ENCODE measurements at places on chromosomes 5 and 9. TPM values are rescaled to one million over a fixed set of nuclear protein-coding genes. Genes with fewer than 3 reads are reported as not detected.

- DNase-seq = peak; percentile 95
These were observed 1.9 kb downstream of the JADE2 start for GRCh38 chr5:134527156-134527960.

DNA sequence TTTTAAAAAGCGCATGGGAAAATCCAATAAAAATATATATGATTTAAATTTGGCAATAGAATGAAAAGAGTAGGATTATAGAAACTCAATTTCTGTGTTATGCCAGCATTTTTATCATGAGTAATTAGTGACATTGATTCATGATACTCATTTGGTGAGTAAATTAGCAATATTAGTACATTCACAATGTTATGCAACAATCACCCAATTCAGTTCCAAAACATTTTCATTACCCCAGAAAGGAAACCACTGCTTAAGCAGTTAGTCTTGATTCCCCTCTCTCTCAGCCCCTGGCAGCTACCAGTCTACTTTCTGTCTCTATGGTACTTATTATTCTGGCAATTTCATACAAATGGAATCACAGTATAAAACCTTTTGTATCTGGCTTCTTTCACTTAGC, 27.0 kb downstream of the OSMR start:
- no peak for DNase-seq

DNA sequence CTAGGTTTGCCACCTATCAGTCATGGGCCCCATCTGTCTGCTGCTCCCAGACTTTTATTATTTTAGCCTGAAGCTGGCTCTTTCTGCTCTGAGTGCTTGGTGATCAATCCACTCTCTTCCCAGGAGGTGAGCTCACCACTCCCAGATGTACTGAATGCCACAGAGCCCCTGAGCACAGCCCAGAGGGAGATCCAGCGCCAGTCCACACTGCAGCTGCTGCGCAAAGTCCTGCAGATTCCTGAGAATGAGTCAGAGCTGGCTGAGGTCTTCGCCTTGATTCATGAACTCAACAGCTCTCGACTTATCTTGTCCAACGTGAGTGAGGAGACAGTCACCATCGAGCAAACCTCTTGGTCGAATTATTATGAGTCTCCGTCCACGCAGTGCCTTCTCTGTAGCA, 36.0 kb downstream of the HMGXB3 start:
- peak; percentile 87 for DNase-seq

GRCh38 chr9:95615246-95615645, 98.5 kb upstream of the PTCH1 start:
- peak; percentile 51 for DNase-seq

DNA sequence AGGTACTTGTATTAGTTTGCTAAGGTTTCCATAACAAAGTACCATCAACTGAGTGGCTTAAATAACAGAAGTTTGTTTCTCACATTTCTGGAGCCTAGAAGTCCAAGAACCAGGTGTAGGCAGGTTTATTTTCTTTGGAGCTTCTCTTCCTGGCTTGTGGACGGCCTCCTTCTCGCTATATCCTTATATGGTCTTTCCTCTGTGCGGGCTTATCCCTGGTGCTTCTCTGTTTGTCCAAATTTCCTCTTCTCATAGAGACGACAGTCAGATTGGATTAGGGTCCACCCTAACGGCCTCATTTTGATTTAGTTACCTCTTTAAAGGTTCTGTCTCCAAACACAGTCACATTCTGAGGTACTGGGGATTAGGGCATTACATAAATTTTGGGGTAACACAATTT, 88.3 kb downstream of the RMI1 start:
- no peak for DNase-seq

DNA sequence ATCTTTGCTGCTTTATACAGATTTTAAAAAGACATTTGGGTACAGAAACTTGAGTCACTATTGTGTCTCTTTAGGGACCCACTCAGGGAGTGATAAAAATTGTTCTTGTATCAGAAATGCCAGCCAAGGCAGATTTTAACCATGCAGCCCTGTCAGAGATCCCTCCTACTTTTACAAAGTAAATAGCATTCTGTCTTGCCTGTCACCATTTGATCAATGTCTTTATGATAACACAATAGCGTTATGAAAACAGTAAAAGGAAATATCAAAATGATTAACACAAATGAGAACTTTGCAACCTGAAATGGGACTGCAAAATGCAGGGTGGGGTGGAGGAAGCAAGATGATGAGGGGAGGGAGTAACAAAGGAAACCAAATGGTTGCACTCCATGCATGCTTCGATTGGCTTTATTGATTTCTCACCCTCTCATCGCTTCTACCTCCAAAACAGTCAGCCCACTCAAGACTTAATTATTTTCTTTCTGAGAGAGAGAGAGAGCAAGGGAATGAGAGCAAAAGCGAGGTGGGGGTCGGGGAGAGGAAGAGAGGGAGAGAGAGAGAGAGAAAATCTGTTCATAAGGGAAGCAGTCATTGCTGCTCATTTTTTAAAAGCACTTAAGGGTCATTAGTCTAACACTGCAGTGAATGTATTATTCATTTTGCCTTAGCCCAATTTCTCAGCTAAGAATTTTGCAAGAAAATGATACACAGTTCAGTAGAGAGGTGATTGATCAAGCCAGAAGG, 576.5 kb downstream of the CSNK1G3 start:
- DNase-seq = no peak

DNA sequence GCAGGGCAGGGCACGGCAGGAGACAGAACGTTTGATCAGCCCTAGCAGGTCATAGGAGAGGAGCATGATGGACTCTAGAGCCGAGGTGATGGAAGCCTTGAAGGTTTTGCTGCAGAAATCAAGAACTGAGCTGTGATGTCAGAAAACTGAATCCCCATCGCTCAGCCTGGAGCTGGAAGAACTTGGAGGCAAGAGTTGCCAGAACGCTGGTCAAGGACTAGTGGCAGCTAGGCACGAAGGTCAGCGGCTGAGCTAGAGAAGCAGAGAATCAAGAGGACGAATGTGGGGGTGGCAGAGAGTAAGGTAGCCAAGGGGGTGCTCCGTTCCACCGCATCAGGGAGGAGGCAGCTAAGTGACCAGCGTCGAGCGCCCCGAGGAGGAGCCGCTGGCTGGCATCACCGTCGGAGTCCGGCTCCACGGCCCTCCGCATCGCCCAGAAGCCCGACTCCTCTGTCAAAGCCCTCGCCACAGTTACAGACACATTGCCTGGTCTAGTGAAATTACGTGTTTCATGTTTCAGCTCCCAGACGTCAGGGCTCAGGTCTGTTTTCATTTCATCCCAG, 1.2 kb upstream of the GALNT10 start:
- DNase-seq = peak; percentile 83

DNA sequence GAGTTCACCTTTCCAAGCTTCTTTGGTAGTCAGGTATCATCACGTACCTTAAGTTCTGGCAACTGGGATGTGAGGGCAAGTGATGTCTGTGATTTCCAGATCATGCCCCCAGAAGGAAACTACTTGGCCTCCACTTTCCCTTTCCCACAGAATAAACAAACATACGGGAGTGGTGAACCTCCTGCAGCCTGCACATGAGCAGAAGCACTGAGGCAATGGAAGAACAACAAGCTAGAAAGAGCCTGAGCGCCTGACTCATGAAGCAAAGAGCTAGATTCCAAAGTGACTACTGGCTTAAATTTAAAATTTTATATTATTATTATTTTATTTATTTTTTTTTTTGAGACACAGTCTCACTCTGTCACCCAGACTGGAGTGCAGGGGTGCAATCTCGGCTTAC, 35.0 kb downstream of the ARL15 start:
- DNase-seq = no peak

DNA sequence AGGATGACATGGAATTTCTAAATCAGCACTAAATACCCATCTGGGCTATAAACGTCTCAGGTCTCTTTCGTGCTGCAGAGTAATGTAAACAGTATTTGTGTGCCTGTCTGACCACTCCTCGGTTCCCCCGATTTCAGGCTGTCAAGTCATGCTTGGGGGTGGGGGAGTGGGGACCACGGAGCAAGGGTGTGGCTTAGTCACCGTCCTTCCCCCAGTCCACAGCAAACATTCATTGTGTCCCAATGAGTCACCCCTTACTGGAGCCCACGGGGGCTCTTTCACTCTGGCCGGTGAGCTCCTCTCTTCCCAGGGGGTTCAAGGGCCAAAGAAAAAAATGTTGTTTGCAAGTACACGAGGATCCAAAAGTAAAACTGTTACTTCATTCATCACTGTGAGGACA, 72.4 kb upstream of the ICE1 start:
- DNase-seq = no peak

DNA sequence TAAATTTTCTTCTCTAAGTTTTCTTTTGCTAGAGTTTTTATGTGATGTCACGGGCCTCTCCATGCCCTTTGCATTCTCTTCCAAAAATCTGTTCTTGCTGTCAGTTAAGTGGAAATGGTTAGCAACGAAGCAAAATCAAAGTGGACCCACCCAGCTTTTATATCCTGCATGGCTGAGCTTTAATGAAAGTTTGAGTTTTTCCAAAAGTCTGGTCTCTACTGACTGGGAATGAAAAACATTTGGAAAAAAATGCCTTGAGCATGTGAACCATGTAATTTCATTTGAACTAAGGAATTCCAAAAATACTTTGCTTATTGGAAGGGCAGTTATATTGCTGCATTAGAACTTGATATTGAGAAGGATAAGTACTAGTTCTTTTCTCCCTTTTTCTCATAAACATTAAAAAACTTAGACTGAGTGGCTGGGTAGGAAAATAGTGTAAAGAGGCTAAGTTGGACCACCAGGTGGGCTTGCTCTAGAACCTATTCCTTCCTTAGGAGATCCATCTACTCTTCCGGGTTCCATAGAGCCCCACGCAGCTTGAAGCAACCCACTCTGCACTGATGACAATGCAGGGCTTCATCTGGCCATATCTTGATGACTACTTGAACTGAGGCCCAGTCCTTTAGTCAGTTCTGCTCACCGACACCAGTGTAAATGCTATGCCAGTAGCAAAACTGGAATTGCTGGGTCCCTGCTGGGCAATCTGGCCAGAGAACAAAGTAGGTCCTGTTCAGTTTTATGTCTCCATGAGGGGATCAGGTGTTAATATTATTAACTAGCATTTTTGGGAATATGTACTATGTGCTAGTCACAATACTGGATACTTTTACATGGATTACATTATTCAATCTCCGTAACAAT, 17.4 kb upstream of the RIC1 start:
- DNase-seq = no peak

DNA sequence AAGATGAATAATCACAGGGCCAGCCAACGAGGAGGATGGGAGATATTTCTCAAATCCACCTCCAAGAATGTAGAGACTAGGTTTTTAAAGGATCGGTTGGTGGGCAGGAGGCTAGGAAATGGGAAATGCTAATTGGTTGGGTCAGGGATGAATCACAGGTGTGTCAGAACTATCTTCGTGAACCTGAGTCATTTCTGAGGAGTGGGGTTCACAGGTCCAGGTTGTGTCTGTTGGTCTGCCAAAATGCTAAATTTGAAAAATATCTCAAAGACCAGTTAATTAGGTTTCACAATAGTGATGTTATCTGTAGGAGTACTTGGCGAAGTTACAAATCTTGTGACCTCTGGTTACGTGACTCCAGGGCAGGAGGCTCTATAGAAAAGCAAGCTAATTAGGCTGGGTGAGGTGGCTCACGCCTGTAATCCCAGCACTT, 2.6 kb upstream of the PLAA start:
- DNase-seq = no peak

DNA sequence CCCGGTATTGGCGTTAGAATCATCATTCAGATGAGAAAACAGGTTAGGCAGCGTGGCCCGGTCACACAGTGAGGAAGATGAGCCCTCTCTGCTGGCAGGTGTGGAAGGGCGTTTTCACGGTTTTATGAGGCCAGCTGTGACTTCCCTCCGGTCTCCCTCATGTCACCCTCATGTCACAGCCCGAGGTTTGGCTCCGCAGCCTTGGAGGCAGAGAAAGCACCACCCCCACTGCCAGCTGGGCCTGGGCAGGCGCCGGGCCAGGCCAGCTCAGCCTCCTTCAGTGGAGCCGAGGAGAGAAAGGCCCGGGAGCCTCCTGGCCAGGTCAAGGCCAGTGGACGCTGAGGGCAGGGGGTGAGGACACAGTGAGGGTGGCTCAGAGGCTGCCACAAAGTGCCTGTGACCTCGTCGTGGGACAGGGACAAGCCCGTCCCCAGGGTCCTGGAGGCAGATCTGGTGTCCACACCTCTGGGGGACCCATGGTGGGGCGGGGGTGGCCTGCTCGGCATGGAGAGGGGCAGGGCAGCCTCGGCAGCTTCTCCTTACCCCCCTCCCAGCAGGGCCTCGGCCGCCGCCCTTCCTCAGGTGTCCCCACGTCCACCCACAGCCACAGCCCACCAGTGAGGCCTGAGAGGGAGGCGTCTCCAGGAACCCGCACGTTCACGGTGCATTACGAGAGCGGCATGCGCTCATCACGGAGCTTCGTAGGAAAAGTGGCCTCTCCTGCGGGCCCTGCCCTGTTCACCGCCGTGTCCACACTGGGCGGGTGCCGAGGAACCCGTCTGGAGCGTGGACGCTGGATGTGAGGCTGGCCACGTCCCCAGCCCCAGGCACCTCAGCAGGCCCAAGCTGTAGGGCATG, 32.2 kb downstream of the EXD3 start:
- no peak for DNase-seq

GRCh38 chr5:179801304-179802206, 5.1 kb downstream of the MGAT4B start:
- DNase-seq = peak; percentile 92

GRCh38 chr9:36217256-36217968, 26.7 kb downstream of the CLTA start:
- DNase-seq = no peak

GRCh38 chr5:1224631-1225030, 550 bp upstream of the SLC6A18 start:
- no peak for DNase-seq

GRCh38 chr9:82101475-82101874, 112.9 kb downstream of the SPATA31D1 start:
- no peak for DNase-seq

GRCh38 chr5:135822286-135822685, 12.2 kb upstream of the SLC25A48 start:
- no peak for DNase-seq

DNA sequence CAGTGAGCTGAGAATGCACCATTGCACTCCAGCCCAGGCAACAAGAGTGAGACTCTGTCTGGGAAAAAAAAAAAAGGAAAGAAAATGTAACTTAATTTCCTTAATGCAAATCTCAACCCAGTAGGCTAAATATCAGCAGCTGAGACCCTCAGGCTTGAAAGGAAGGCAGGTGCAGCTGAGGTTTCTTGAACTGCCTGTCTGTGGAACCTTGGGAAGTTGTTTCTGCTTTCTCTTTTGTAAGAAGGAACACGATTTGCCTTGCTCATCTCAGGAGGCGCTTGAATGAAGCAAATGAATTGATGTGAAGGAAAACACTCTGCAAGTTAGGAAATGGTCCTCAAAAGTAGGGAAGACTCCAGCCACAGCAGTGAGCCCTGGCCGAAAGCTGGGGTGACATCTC, 143.3 kb downstream of the IRX1 start:
- DNase-seq = no peak

SEMA6A gene
- total RNA-seq = 18.6 TPM

TEX48 gene
- total RNA-seq = not detected

IRX2 gene
- total RNA-seq = 0.19 TPM

CNTLN gene
- total RNA-seq = 10.8 TPM

GZMA gene
- 1.7 TPM for total RNA-seq

BTNL8 gene
- not detected for total RNA-seq

PCDHGA4 gene
- 4.7 TPM for total RNA-seq

AMBP gene
- total RNA-seq = 0.65 TPM

XRCC4 gene
- 9.1 TPM for total RNA-seq
